Kidney (tissue), 22 donors: ENCODE measurements at places on chromosomes 2 and 18.

- DNase-seq, result peak; percentile 63
These were observed 109.2 kb downstream of the TMEM18 start for GRCh38 chr2:567865-568638.

DNA sequence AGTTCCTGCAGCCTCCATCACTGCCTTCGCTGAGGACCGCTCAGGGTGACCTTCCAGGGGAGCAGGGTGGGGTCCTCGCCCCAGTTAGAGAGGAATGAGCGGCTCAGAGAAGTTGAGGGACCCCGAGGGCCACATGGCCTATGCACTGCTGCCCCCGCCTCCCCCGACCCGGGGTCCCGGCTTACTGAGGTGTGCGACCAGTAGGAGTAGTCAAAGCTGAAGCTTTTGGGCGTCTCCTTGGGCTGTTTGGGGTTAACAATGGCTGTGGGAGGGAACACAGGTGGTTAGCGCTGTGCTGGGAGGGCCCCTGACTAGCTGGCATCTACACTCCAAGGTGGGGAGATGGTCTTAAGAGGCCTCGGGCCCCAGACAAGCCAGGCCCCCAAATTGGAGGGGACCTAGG is 31.0 kb downstream of the KIF1A start:
- no peak for DNase-seq

- no peak for DNase-seq
These were observed 15.4 kb downstream of the ZNF516 start for GRCh38 chr18:76479351-76480238.

- peak; percentile 69 for DNase-seq
These were observed 141.8 kb upstream of the BCL2L11 start for GRCh38 chr2:110978756-110979470.

DNA sequence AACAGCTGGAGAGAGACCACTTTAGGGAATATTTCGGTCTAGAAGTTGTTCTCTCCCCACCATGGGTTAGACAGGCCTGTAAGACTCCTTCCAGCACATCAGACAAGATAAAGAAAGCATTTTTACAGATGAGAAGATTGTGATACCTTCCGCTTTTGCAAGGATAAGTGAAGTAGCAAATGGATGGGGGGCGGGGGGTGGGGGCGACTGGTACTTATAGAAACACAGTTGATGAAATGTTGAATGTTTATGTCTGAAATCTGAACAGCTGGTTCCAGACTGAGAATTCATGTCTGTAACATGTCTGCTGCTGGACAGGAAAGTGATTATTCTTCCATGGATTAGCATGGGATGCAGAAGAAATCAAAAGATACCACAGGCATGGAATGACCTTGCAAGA is 90.5 kb upstream of the FN1 start:
- DNase-seq, result no peak

- DNase-seq, result no peak
These were observed 434.9 kb downstream of the ZEB2 start for GRCh38 chr2:144085016-144085415.

DNA sequence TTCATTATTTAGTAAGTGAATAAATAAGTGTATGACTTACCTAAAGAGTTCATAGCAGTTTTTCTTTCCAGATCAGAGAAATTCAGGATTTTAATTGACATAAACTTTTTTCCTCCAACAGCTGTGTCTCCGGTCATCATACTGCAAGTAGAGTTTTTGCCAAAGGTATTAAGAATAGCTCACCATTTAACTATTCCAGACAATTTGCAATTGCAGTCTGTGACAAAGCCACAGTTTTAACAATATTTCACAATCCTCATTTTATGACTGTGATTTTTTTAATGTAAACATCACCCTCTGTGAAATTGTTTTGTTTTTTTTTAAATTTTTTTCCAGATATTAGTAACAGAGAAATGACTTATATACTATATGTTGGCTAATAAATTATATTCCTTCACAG is 199.1 kb downstream of the TRIB2 start:
- no peak for DNase-seq

DNA sequence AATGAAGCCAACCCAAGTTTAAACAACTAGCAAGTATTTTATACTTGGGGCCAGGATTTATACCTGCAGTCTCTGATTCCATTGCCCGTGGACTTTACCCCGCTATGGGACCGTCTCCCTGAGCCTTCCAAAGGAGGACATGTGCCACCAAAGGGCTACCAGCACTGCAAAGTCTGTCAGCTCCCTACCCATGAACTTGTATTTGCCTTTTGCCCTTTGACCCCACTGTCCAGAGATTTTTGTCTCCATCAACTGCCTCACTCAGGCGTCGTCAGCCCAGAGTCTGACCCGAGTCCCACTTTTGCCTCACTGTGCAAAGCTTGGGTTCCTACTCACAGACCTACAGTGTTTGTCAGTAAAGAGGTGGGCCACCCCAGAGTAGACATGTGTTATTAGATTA is 40.6 kb downstream of the B3GNT2 start:
- no peak for DNase-seq

GRCh38 chr2:166360906-166361305 is 14.8 kb downstream of the SCN9A start:
- DNase-seq, result no peak

- DNase-seq, result no peak
These were observed 15.9 kb downstream of the POLI start for GRCh38 chr18:54284981-54285785.

DNA sequence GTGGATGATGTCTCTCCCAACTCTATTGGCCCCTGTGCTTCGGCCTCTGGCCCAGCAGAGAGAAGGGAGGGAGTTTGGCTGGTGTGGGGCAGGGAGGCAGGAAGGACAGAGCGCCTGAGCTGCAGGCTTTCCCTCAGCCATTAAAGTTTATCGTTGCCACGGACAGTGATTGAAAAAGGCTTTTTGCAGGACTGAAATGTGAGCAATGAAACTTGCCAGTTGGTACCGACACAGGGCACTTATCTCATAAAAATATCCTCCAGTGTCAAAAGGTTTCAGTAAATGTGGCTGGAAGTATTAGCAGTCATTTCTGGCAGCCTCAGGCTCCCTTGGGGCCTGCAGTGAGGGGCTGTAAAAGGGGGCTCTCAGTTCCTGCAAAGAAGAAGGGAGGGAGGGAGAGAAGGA is 169.2 kb downstream of the GLI2 start:
- peak; percentile 86 for DNase-seq

GRCh38 chr2:43265001-43265400 is 38.6 kb upstream of the ZFP36L2 start:
- DNase-seq, result no peak

GRCh38 chr2:230903231-230904150 is 21.6 kb downstream of the GPR55 start:
- DNase-seq, result no peak

DNA sequence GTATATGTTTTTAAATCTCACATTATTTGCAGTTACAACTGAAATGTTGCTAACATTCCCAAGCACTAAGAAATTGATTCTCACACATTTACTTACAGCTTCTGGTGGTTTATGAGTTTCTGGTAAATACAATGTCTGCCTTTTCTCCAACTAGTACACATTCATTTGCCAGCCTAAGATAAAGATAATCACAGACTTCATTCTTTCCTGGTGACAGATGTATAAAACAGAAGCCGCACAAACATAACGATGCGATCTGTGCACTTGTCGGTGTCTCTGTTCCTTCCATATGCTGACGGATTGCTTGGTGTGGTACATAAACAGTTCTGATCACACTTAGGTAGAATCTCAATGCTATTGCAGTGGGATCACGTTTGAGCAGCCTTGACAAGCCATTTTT is 100.4 kb upstream of the DDX18 start:
- no peak for DNase-seq

GRCh38 chr18:33729556-33729955 is 151.5 kb downstream of the ASXL3 start:
- DNase-seq, result no peak

- no peak for DNase-seq
These were observed 460.5 kb upstream of the RAB6C start for GRCh38 chr2:129518937-129519336.

GRCh38 chr2:43724728-43725526 is 48.7 kb upstream of the C1GALT1C1L start:
- peak; percentile 11 for DNase-seq

GRCh38 chr2:59032499-59032898 is 791.4 kb upstream of the FANCL start:
- DNase-seq, result no peak

GRCh38 chr2:45435316-45435715 is 175.8 kb downstream of the SRBD1 start:
- DNase-seq, result no peak

DNA sequence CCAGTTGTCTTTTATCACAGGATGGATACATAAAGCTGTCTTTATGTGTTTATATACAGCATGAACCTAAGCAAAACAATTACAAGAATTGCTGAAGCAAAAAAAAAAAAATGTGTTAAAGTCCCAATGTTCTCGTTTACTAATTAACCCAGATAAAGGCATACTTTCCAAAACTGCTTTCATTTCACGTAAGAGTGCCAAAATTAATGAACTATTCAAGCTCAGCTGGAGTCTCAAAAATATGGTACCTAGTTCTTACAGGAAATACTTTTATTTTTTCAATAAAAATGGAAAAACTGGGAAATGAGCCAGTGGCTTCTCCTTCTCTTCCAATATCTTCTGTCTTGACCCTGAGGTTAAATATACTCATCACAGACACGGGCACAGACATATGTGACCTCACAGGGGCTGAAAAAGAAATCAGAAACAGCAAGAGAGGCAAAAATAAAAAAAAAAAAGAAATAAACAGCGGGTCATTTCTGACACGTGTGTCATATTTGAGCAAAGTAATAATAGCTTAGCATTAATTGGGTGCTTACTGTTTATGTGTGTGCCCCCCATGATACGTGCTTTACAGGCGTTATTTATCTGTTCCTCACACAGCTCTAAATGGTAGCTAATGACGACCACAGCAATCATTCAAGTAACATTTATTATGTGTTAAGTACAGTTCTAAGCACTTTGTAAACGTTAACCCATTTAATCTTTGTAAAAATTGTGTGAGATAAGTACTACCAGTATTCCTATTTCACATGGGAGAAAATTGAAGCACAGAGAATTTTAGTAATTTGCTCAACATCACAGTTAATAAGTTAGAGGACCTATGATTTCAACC is 158.0 kb upstream of the MMADHC start:
- no peak for DNase-seq

DNA sequence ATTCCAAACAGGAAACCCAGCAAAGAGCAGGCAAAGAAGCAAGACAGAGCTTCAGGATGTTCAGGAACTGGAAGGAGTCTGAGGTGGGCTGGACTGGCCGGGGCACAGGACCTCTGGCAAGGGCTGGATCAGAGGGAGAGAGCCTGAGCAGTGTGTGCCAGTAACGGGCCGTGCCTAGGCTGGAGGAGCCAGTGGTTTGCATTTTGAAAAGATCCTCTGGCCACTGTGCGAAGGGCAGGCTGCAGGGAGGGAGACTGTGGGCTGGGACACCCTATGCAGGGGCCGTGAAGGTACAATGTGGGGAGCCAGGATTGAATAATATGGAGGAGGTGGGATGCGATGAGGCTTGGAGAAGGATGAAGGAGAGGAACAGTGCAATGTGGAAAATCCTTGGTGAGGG is 6.2 kb upstream of the SDC1 start:
- peak; percentile 27 for DNase-seq

DNA sequence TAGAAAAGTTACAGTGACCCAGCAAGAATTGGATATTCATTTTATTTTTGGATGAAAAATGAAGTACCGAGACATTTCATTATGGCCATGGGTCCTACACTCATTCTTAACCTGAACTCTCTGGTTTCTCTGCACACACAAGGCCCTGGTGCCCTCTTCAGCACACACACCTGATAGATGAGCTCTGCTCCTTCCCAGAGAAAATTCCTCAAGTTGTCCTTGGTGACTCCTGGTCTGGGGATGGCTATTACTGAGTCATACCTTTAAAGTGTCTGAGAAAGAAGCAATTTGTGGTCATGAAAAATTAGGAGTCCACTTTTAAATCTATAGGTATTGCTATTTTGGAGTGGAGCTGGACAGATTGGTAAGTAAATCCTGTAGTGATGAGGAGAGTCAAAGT is 311.5 kb downstream of the CDH2 start:
- no peak for DNase-seq

DNA sequence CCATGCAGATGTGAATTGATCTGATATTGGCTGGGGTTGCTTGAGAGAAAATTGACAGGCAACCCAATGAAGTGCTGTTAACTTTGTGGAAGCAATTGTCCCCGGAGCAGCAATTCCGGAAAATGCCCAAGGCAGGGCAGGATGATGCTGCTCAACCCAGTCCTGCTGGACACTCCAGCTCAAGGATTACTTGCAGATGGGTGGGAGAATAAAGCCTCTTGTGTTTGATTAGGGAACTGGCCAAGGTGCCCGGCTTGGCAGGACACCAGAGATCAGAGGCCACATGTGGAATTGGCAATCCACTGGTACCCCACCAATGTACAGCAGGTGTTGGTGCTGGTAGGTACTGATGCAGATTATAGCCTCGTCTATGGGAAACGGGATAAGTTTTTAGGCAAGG is 12.3 kb upstream of the C2orf42 start:
- no peak for DNase-seq
